ENCODE measurements at places on chromosomes 12 and 14.

DNA sequence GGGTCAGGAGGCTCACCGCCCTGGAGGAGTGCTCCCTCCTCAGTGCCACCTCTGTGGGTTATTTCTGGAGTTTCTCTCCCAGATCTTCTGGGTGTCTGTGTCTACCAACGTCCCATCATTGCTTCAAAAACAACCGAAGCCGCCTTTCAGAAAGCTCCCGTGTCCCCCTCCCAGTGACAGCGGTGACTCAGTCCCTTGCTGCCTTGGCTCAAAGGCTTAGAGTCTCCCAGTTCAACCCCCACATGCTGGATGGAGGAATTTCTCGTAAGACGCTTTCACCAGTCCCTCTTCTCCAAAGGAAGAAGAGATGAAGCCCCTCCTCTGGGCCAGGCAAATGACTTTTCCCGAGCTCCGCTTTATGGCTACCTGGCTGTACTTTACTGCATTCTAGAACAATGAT, 146.6 kb downstream of the RBM19 start:
- no peak for DNase-seq

GRCh38 chr12:101551362-101552114, 43.2 kb upstream of the MYBPC1 start:
- DNase-seq, result no peak

DNA sequence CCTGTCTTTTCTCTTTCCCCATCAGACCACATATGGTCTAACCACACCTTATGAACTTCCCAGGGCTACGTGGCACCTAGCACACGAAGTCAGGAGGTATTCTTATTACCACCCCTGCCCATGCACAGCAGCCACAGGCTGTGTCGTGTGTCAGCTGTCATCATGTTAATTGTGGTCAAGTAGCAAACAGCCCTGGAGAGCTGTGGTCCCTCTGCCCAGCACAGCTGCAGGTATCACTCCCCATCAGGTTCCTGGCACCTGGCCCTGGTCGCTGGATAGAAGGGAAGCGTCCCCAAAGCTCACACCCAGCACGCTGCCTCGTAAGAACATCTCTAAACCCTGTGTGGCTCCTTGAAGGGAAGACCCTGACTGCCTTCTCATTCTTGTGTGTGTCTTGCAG, 45.4 kb downstream of the CLMN start:
- no peak for DNase-seq

GRCh38 chr12:104357421-104357952, 53.9 kb downstream of the EID3 start:
- DNase-seq, result no peak

DNA sequence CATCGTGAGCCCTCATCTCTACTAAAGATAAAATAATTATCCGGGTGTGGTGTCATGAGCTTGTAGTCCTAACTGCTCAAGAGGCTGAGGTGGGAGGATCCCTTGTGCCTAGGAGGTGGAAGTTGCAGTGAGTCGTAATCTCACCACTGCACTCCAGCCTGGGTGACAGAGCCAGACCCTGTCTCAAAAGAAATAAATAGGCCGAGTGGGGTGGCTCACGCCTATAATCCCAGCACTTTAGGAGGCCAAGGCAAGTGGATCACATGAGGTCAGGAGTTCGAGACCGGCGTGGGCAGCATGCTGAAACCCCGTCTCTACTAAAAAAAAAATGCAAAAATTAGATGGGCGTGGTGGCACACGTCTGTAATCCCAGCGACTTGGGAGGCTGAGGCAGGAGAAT, 70.9 kb downstream of the RESF1 start:
- DNase-seq, result no peak

GRCh38 chr12:68001486-68002466, 12.5 kb downstream of the IFNG-AS1 start:
- DNase-seq, result no peak

GRCh38 chr14:92686900-92687427, 61.5 kb downstream of the LGMN start:
- peak; percentile 59 for DNase-seq

DNA sequence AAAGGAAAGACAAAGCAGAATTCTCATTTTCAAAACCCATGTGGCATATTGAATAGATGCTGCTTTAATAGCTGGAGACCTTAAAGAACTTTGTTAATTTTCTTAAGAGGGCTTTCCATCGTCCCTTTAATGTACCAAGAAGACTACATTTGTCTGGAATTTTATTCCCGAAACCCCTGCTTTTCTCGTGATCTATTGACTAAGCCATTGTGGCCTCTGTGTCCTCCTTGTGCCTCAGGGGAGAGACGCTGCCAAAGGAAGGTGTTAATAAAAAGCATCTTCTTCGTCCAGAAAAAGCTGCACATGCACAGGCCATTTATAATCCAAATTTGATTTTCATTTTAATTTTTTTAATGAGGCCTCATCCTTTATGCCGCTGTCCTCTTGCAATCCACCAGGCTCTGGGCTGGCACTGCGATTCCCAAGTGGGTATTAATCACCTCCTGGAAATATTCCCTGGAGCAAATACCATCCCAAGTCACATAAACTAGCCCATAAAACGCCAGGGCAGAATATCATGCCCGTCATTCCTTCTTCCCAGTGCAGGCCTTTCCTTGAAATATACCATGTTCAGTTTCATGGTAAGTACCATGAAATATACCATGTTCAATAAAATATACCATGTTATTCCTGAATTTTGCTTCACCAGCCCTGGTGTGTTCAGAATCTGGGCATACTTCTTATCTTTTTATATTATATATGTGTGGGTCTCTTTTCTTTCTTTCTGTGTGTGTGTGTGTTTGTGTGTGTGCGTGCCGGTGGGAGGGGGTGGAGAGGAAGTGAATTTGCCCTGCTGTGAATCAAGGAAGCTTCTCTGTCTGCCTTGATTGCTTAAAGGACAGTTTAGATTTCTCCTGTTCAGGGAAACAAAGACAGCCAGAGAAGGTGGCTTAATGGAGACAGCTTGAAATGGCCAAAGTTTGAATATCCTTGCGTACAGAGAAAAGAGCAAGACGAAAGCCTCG, 147.6 kb downstream of the PHETA1 start:
- no peak for DNase-seq

DNA sequence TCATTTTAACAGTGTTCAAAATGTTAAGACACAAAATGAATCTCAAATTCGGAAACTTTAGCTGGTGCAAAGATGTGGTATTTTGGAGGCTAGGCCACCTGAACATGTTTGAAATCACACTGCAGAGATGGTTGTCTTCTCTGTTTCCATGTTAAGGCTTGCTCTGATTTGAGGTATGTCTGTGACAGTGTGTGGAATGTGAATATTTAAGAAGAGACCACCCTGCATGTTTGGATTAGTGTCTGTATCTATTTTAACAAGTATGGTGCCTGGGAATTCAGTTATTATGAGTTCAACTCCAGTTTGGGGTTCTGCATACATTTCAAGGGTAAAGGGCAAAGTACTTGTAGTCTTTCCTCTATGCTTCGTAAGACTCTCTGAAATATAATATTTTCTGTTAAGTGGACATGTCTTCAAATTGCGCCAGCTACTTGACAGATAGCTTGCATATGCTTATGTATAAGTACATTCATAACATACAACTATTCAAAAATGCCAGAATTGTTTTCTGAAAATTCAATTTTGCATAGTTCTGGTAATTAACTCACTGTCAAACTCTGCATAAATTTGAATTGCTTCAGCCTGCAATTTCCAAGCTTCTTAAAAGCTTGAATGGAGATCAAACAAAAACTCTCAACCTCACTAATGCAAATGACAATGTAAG, 424.0 kb downstream of the ADAMTS20 start:
- DNase-seq, result no peak

GRCh38 chr14:80212023-80212397, 706 bp upstream of the DIO2 start:
- DNase-seq, result no peak

- no peak for DNase-seq
These were observed 29.1 kb downstream of the ALX1 start for GRCh38 chr12:85309125-85309566.

- no peak for DNase-seq
These were observed 114.8 kb upstream of the DIO3 start for GRCh38 chr14:101446387-101446969.

GRCh38 chr12:89424846-89425245, 72.5 kb upstream of the DUSP6 start:
- no peak for DNase-seq

- no peak for DNase-seq
These were observed 30.0 kb upstream of the SLC38A4 start for GRCh38 chr12:46855760-46856159.

DNA sequence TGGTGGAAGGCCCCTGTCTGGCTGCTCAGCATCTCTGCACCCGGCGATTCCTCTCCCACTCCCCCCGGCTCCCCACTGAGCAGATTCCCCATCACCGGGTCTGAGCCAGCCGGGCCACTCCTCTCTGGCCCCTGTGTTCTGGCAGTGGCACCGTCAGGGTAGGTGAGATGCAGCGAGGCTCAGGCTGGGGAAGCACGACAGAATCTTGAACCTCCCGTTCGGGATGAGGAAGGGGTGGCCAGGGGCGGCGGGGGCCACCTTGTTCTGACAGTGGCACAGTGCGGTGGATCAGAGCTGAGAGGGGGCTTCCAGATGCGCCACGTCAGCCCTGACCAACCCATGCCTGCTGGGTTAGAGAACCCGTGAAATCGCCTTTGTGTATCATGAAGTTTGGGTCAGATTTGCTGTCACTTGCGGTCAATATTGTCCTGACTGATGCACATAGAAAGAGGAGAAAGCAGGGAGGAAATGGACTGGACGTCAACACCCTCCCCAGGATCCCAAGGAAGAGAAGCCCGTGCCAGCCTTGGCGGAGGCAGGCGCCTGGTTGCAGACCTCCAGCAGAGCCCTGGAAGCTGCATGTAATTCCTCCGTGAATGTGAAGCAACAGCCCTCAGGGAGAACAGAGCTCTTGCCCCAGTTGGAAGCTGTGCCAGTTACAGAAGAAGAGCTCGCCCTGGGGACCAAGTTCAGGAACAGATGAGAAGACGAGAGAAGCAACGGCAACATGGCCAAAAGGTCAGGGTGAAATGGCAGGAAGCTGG, 137.1 kb upstream of the SFSWAP start:
- DNase-seq, result no peak

DNA sequence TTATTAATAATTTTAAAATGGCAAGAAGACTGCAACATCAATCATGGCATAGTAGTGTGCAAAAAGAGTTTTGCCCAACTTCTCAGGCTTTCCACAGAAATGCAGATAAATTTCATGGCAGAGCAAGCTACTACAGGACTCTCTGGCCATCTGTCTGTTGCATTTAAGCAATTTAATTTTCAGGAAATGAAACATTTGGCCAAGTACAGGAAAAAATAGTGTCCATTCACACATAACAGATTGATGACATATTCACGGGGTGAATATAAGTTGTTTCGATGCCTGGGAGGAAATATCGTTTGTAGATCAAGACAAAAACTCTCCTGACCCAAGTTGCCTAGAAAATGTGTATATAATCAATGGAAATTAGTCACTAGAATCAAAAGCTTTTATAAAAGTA, 324.0 kb downstream of the PRKD1 start:
- no peak for DNase-seq

GRCh38 chr14:69630360-69630759, 19.0 kb downstream of the SUSD6 start:
- no peak for DNase-seq

DNA sequence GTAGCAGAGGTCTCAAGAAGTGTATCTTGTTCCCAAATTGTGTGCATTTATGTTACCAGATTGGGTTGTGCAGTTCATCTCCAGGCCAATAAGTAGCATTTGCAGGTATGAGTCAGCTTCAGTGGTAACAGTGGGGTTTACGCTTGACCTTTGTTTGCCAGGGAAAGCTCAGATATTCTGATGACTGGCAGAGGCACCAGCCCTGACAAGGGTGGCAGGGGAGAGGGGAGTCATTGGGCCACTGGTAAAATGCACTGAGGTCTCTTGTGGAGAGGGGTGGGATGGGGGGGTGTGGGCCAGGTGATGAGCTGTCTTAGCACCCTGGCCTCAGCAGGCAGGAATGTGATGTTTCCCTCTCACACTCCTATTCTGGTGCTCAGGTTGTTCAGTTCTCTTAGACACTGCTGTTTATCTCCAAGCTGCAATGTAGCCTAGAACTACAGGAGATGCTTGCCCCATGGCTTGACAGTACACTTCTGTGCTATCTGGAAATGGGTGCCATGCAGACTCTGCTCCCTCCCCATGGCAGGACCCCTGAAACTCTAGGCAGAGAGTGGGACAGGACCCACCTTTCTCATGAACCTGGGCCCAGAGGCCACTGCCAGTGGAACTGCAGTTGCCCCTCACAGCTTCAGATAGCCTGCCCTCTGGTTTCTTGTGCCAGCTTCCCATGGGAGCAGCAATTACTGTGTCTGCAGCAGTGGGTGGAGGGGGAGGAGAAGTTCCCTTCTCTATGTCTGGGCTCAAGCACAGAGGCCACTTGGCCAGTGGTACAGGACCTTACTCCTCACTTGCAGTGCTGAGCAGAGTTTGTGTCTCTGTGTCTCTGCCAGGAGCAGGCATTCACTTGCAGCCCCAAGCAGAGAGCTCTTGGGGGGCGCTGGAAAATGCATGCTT, 31.9 kb downstream of the USP15 start:
- DNase-seq, result no peak

DNA sequence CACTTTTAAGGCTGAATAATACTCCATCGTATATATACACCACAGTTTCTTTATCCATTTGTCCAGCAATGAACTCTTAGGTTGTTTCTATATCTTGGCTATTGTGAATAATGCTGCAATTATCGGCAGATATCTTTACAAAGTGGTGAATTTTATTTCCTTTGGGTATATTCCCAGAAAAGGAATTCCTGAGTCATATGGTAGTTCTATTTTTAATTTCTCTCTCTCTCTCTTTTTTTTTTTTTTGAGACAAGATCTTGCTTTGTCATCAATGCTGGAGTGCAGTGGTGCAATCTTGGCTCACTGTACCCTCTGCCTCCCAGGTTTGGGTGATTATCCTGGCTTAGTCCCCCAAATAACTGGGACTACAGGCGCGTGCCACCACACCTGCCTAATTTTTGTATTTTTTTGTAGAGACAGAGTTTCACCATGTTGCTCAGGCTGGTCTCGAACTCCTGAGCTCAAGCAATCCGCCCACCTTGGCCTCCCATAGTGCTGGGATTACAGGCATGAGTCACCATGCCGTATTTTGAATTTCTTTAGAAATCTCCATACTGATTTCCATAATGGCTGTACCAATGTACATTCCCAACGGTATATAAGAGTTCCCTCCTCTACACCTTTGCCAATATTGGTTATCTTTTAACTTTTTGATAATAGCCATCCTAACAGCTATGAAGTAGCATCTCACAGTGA, 98.4 kb downstream of the EFCAB11 start:
- no peak for DNase-seq

DNA sequence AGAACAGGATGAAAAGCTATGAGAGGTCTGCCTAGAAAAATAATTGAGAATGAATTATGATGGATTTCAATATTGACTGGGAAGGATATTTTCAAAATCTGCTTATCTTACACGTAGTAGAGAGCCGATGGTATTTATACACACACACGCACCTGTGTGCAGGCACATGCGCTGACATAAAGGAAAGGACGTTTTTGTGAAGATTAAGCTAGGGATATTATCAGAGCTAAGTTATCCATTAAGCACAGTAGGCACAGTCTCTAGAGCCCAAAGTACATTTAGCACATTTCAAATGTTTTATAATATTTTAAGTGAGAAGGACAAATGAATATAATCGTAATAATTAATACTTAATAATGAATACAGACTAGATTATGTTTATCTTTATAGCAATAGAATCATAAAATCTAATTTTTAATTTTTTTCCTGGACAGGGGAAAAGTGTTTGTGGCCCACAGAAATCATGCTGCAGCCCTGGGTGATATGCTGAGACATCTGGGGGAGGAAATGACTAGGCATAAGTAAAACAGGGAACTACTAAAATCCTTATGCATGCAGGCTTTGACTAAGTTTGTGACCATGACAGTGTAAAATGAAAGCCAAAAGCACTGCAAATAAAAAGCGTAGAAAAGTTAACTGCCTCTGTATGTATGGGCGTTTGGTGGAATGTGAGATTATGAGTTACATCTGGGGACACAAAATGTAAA, 146.1 kb downstream of the KITLG start:
- DNase-seq, result no peak
